ENCODE measurements at places on chromosomes 4 and X.

- DNase-seq = no peak
These were observed 25.5 kb downstream of the IRF2 start for GRCh38 chr4:184448821-184449220.

GRCh38 chrX:13158911-13159310, 114.5 kb upstream of the FAM9C start:
- no peak for DNase-seq

DNA sequence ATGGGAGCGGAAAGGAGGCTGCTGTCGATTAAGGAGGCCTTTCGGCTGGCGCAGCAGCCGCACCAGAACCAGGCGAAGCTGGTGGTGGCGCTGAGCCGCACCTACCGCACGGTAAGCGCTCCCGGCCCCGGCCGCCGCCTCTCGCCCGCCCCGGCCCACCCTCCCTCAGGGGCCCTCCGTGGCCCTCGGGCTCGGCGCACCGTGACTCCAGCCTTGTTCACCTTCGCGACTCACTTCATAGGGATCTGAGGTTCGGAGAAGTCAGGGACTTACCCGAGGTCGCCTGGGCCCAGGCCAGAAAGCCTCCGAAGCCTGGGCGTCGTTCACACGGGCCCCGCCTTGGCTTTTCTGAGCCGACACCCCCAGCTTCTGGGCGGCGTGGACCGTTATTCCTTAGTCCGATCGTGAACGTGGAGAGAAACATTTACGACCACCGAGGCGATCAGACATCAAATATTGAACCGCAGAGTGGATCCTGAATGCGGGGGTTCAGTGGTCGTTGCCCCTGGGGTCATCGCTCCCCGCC, 362 bp downstream of the NCAPG start:
- DNase-seq = no peak

DNA sequence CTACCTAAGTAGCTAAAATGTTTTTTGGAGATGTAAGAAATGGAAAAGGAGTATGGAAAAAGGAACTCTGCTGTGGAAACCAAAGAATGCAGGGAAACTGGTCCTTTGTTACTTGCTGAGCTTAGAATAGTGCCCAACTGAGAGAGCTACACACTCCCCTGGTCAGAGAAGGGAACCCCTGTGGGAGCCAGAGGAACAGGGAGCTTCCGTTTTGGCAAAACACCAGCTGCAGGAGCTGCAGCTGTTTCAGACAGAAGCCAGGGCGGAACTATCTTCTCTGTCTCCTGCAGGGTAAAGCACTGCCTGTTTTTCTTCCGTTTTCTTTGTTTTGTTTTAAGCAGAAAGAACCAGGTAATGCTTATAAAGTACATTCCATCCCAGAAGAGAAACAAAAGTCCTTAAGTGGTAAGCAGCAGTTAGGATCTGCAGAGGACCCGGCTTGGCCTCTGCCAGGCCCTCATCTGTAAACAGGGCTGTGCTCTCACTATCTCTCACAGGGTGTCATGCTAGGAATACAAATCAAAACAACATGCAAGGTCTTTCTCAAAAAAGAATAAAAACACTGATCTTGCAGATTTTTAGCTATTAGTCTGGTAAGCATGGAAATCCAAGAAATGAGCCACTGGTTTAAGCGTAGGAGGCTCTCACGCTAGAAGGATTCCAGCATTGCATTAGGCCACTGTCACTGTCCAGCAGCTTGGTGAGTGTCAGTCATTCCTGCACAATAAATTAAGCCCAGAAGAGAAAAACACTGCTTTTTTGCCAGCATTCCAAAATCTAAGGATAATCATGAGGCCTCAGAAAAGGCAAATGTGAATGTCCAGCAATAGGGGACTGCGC, 76.1 kb downstream of the CHST7 start:
- DNase-seq = no peak

DNA sequence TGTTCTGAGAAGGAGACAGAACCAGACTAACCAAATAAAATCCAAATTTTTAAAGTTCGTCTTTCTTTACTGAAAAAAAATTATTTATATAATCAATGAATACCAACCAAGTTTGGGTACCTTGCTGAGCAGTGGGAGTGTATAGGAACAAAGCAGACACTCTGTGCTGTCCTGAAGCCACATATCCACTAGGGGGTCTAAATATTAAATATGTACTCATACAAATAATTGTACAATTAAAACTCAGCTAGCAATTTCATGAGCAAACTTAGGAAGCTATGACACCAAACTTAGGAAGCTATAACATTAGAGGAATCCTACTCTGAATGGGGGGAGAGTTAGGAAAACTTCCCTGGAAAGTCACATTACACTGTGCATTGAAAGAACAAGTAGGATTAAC, 582.0 kb upstream of the EPHA5 start:
- DNase-seq = no peak

DNA sequence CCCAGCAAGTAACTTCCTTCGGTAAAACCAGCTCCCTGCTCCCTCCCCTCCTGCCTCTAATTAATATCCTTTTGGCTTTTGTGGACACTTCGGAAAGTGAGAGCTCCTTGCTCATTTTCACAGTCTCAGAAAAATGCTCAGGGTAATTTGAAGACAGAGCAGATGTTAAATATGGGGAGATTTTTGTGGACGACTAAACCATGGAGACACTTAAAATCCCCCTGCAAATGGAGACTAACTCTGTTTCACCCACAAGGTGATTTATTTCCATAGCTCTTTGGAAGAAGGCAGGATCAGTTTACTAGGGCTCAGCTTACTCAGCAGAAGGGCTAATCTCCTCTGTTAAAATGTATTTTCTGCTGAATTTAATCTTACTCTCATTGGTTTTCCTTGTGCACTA, 12.2 kb upstream of the AMOT start:
- DNase-seq = no peak

DNA sequence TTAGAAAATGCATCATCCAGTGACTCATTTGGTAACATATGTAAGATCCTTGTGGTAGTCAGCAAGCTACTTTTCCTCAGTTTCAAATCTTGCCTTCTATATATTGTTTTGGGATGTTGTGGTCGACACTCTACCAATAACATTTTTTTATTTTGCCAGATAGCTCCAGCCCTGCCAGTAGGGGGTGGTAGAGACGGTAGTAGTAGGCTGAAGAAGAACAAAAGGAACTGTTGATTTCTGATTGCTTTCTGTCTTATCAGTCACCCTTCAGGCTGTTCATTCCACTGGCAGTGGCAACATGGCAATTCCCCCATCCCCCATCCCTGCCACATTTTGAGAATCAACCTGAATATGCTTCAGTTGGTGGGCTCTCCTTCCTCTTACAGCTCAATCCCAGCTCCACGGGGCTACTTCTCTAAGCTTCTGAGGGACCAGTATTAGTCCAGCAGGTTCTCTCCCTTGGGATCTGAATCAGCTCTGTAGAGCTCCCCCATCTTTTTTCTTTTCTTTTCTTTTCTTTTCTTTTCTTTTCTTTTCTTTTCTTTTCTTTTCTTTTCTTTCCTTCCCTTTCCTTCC, 171.5 kb upstream of the VEGFC start:
- no peak for DNase-seq

DNA sequence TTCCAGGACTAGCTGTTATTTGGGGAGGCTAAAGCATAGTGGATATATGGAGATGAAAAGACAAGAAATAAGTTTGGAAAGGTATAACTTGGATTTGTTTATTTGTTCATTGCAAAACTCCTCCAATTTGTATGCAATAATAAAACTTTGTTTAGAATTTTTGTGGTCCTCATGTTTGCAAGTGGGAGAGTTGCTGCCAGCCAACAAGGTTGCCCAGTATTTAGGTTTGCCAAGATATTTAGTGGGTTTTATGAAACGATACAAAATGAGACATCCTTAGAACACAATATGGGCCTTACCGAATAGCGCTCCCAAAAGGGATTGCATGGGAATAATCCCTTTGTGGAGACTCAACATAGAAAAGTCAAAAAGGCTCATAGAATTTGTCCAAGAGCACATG, 162.1 kb downstream of the INPP4B start:
- no peak for DNase-seq

DNA sequence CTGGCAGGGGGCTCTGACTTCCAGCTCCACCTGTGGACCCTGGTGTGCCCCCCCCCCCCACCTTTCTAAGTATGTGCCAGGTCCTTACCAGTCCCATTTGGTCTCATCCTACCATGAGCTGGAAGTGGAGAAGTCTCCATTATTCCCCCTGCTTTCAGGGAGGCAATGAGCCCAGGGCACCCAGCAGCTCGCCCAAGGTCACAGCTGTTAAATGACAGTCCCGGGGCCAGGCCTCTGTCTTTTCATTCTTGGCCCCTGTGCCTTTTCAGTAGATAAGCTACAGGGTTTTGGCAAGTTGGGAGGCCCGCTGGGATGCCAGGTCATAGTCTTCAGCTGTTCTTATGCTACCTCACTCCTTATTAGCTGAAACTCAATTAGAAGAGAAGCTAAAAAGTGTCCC, 249.1 kb downstream of the EVC2 start:
- DNase-seq = no peak

- DNase-seq = no peak
These were observed 10.6 kb upstream of the PUDP start for GRCh38 chrX:7158468-7158990.

DNA sequence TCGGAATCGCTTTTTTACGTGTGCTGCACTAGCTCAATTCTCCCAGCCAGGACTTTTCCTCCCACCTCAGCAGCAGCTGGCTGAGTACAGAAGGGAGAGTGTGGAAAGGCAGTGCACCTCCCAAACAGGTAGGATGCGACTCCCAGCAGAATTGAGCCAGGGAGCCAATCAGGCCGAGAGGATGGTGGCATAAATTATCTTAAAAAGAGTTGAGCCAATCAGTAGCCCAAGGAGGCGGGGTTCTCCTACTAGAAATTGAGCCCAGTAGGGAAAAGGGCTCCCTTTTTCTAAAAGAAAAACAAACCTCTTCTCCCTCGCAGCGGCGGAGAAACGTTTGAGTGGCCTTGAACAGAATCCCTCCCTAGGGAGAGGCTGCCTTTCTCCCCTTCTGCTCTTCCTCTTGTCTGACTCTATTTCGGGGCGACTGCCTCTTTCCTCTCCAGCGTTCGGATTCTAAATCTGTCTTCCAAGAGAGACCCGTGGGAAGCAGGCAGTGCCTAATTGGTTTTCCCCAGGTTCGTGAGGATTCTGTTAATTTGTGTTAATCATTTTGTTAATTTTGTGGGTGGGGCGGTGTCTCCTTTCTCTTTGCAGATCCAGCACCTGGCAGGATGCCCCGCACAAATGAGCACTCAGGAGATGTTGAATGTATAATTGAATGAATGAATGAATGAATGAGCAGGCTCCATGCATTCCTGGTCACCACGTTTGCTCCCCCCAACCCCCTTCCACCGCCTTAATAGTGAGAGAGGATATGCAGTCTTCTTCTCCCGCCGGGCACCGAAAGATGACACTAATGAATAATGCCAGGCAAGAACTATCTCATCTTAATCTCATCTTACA, at the start of gene GABRG1:
Gene GABRG1, minus strand, starts transcription at position 142 of the 843 bp plus-strand sequence. Its CDS starts 141 bp downstream, at position 1.
- no peak for DNase-seq

- no peak for DNase-seq
These were observed 28.2 kb downstream of the CENPU start for GRCh38 chr4:184705692-184706091.

- no peak for DNase-seq
These were observed 34.7 kb upstream of the PLAC1 start for GRCh38 chrX:134692990-134693389.

GRCh38 chr4:128288689-128289106, 1.1 kb upstream of the PGRMC2 start:
- DNase-seq = no peak

DNA sequence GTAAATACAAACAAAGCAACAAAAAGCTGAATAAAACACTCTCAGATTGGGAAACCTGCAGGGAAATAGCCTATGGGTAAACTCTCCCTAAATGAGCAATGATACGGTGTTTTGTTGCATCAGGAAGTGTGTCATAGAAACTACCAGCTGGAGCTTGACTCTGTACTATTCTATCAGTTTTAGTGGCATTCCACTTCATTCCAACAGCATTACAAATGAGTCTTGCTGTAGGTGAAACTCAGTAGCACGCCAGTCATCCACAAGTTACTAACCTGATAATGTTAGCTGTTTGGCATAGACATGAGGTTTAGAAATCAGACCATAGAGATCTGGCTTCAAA, 24.9 kb downstream of the FGFBP1 start:
- DNase-seq = peak; percentile 79

- no peak for DNase-seq
These were observed 43.5 kb downstream of the CLCN3 start for GRCh38 chr4:169663831-169664230.

DNA sequence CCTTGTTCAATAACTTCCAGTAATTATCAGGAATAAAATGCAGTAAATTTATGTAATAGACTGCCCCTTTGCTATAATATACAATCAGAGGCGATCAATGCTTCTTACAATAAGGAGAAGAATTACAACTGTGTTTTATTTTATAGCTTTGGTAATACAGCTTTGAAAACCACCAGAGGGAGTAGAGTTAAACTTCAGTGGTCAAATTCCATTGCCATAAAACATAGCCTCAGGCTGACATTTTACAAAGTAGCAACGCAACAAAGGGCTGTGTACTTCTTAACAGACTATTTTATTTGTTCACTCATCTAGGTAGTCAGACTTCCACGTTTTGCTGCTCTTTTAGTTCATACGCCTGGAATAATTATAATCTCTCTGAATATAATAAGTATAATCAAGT, 58.5 kb downstream of the TEX13C start:
- DNase-seq = no peak

- no peak for DNase-seq
These were observed 37.1 kb upstream of the LEF1 start for GRCh38 chr4:108205859-108206258.

GRCh38 chr4:94410678-94411206, 41.0 kb upstream of the PDLIM5 start:
- peak; percentile 92 for DNase-seq

- peak; percentile 64 for DNase-seq
These were observed 93.5 kb upstream of the TRIM2 start for GRCh38 chr4:153110739-153111138.

DNA sequence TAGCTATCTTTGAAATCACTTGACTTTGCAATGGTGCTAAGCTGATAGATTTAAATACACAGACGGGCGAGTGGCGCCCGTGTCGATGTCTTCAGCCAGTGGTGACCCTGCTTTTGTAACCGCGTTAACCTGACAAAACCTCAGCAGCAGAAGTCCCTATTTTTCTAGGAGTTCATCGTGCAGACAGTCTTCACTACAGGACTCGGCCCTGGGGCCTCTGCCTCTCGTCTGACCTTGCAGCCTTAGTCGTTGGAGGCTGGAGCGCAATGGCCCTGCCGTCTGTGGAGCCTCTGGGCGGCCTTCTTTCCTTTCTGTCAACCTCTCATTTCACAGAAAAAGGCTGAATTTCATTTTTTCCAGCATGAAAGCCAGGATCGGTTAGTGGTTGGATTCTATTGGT, 57.9 kb downstream of the CPLX1 start:
- no peak for DNase-seq
